ENCODE measurements at places on chromosomes 5 and 9.

DNA sequence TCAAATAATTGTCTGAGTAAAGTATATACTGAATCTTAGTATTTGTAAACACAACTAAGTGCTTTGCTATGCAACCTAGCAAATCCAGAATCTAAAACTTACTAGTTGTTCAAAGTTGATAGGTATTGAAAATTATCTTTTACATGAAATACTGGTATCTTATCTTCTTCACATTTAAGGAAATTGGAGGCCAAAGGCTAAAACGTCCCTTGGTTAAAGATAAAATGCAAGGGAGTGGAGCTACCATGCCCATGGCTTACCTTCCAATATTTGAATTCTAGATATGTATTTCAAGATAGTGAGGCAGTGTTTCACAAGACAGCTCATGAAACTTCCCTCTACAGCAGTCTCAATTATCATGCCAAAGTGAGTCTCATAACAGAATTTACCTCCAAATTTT, 373.5 kb downstream of the KIAA0825 start:
- no peak for DNase-seq

GRCh38 chr5:1833264-1834021, 32.2 kb downstream of the NDUFS6 start:
- DNase-seq: no peak

GRCh38 chr5:79924936-79925893, 65.8 kb downstream of the MTX3 start:
- no peak for DNase-seq

DNA sequence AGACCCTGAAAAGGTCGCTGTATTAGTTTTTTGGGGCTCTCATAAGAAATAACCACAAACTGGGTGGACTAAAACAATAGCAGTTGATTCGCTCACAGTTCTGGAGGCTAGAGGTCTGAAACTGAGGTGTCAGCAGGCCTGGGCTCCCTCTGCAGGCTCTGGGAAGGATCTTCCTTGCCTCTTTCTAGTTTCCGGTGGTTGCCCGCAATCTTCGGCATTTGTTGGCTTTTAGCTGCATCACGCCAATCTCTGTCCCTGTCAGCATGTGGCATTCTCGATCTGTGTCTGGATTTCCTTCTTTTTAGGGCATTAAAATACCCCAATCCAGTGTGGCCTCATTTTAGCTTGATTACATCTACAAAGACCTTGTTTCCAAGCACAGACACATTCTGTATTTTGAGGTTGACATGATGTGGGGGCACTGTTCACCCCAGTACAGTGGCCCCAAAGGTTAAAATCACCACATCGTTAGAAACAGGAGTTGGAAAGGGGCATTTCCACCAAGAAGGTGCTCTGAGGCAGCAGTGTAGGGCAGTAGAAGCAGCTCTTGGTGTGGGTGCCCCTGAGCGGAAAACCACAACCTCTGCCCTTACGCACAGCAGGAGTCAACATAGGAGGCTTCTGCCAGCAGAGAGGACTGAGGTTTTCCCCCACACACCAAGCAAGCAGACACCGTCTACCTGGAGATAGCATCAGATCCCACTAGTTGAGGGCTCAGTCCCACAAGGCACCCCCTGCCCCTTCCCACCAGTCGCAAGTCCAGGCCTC, 13.5 kb downstream of the ZNF79 start:
- peak; percentile 61 for DNase-seq

DNA sequence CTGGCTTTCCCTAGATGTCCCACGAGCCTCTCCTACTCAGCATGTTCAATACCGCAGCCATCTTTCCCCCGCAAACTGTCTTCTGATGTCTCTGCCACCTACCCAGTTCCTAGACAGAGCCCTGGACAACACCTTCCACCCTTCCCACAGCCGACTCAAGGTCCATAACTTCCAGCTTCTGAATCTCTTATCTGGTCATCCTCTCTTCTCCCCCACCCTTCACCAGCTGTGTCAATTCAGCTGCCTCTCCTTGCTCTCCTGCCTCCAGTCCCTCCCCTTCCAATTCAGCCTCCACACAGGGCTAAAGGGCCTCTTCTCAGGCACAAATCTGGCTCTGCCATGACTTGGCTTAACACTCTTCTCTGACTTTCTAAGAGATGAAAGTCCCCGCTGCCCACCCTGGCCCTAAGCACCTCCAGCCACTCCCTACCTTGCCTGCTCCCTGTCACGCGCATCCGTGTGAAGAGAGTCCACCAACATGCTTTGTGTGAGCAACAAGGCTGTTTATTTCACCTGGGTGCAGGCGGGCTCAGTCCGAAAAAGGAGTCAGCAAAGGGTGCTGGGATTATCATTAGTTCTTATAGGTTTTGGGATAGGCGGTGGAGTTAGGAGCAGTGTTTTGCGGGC, 25.2 kb downstream of the AQP7 start:
- DNase-seq: no peak

DNA sequence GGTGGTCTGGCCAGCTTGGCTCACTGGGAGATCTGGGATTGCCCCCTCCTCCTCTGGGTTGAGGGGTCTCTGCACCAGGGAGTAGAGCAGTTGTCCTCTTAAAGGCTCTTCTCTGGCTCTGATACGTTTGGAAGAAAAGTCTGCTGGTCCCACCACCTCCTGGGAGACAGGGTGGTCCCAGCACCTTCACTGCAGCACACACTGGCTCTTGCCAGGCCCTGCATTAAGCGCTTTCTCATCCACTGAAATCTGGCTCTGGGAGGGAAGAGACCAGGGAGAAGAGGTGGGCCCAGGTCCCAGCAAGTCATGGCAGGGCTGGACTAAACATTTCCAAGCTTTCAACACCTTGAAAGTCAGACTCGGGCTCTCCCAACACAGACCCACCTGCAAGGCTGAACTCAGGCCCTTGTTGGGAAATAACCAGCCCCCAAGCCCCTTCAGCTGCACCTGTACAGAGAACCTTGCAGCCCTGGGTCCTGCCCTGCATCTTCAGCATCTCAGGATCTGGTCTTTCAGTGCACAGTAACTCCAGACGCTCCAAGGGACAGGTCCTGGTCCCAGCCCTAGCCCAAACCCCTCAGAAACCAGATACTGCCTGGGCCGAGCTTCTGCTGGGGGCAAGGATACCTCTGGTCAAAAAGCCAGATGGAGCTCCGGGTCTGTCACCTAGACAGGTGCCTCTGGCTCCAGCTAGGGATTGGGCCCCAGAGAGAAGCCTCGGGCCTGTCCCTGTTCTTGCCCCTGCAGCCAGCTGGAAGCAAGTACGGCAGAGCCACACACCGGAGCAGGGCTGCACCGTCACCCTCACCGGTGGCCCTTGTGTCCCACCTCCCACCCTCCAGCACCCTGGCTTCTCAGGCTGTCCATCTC, 134.5 kb downstream of the DAB2IP start:
- no peak for DNase-seq

DNA sequence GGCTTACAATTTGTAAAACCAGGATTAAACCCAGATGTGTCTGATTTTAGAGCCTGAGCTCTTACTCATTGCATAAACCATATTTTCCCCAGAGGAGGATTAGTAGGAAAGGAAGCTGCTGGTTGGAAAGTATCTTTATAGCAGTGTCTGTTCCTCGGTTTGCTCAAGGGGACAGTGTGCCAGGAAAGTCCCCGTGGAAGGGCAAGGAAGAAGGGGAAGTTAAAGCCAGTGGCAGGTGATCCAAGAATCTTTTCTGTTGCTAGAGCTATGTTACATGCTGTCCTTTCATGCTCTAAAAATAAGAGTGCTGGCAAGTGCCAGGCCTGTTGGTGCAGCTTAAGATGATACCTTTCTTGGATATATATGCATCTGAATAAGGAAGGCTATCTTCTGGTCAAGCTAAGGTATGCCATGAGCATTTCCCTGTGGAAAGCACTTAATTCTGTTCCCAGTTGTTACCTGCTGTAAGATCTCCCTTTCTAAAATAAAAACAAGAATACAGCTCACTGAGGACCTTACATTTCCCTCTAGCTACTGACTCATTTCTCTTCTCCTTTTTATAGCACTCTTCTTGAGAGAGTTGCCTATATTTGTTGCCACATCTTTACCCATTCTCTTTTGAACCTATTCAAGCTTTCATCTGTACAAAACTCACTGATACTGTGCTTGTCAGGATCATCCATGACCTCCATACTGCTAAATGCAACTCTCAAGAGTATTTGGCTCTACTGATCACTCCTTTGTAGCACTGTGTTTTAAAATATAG, 8.0 kb downstream of the PDCD1LG2 start:
- no peak for DNase-seq

All from CD8-positive, alpha-beta T cell (primary cell).